ENCODE measurements at places on chromosomes 16 and 17. TPM values are rescaled to one million over a fixed set of nuclear protein-coding genes. Genes with fewer than 3 reads are reported as not detected.

Gene HID1
- total RNA-seq = 13.4 TPM

Gene ABCC11
- total RNA-seq = 0.13 TPM

DNA sequence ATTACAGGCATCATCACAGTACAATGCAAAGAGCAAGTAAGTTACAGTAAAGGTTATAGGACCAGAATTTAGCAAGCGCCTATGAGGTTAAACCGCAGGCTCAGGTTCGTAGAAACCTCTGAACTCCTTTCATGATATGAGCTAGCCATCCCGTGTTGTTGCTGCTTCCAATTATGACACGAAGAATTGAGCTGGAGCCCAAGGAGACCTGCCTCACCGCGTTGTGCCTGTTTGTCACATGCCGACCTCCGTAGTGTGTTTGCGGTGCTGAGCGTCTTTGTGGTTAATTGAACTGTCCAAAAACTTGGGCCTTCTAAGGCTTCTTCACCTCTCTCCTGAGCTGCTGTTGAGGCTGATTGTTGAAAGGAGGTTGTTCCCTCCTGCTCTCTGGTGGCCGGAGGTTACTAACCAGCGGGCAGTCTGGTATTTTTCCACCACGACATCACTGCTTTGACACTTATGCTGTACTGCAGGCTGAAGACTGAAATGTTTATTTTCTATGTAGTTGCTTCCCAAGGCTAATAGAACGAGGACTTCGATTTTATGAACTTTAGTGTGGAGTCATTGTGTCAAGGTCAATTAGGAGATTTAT is 67.5 kb downstream of the SEC14L1 start:
- peak; percentile 65 for DNase-seq

GRCh38 chr17:31497994-31498826 is 106.7 kb downstream of the RAB11FIP4 start:
- DNase-seq = no peak

GRCh38 chr16:70772493-70772892 is 28.5 kb downstream of the VAC14 start:
- DNase-seq = no peak

Gene PLXDC1
- total RNA-seq = 14.1 TPM

- DNase-seq = no peak
Observed at GRCh38 chr17:40063901-40064531, 1.3 kb downstream of the THRA start.

Gene KRTAP4-9
- 58.8 TPM for total RNA-seq

Gene GFER
- 9.5 TPM for total RNA-seq

GRCh38 chr17:62405451-62405850 is 18.2 kb upstream of the METTL2A start:
- no peak for DNase-seq

Gene MMP28
- 76.5 TPM for total RNA-seq

Gene KRTAP4-4
- total RNA-seq = not detected

Gene KRTAP17-1
- 8.0 TPM for total RNA-seq

Gene SPN
- 6.3 TPM for total RNA-seq

Gene MAP2K4
- total RNA-seq = 31.9 TPM

GRCh38 chr17:10151667-10152496 is 46.5 kb downstream of the GAS7 start:
- no peak for DNase-seq

DNA sequence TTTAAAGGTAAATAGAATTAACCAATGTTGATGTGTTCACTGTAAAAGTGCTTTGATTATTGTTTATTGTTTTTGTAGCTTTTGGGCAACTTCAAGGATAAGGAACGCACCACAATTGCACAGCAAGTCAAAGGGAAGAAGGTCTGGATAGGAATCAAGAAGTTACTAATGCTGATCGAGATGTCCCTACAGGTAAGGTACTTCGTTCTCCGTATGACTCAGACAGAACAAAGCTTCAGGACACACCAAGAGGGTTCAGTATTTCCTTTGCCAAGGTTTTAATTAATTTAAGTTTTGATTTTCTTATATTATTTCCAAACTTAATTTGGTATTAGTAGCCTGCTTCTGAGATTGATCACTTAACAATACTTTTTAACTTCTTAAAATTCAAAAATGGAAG is 67.1 kb downstream of the WNT3 start:
- no peak for DNase-seq

- DNase-seq = no peak
Observed at GRCh38 chr16:75860326-75861053, 134.2 kb upstream of the CPHXL start.

Gene TNP2
- not detected for total RNA-seq

DNA sequence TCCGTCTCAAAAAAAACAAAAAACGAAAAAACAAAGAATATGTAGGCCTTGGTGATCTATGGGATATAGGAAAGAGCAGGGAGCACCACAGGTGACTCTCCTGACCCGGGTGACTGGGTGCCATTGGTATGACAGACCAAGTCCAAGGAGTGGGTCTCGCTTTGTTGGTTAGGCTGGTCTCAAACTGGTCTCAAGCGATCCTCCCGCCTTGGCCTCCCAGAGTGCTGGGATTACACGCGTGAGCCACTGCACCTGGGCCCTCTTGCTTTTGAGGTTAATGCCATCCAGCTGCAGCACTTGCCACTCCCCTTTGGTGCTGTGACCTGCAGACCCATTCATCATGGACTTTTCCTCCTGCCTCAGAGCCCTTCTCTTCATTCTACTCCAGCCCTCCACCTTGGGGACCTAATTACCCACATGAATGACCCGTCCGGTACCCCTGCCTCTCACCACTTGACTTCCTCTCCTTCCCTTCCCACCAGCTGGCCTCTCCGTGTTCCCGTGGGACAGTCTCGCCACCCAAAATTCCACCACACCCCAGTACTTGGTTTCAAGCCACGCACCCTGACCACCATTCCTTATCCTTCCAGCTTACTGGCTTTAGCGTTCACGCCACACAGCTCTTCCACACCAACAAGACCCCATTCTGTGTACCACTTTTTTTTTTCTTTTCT is 3.2 kb upstream of the UBE2G1 start:
- no peak for DNase-seq

DNA sequence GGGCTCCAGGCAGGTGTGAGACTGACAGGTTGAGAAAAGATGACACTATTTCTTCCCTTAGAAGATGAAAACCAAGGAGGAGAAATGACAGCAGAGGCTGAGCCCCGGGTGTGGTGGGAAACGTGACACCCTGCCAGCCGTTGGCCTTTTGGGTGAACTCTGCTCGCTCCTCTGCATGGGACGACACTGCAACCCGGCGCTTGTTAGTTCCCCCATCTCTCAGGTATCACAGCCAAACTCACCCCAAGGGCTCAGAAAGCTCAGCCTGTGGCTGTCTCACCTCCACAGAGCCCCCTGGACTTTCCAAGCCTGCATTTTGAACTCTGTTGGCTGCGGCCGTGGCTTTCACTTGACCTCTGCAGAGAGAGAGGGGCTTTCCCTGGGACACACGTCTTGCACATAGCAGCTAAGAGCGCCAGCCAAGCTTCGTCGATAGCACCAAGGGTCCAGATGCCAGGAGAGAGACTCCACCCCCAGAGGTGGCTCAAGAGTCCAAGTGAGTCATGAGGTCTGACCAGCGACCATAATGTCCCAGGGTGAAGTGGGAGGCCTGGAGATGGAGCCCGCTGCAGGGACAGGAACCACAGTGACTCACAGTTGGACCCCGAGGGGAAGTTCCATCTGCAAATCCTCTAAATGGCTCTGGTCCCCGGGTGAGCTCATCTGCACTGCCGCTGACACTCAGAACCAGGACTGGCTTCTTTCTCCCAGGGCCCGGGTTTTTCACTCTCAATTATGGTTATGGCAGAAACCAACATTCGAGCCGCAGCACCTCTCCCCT is 301.9 kb downstream of the SOX9 start:
- DNase-seq = no peak

DNA sequence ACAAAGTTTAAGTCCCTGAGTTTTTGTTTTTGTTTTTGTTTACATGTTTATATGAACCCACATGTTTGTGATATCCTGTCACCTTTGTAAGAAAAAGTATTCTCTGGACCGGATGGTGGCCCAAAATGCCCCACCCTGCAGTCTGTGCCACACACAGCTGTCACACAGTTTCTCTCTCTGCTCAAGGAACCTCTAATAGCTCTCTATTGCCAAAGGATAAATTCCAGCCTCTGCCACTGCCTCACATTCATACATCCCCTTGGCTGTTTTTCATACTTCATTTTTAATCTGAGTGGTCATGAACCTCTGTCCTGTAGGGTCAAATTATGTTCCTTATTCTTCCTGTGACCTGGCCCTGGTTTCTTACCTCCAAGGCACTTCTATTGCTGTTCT is 520.3 kb upstream of the CDH5 start:
- DNase-seq = no peak

GRCh38 chr16:57608462-57609113 is 19.8 kb upstream of the ADGRG1 start:
- DNase-seq = peak; percentile 58

Gene MARCHF10
- total RNA-seq = not detected

- DNase-seq = no peak
Observed at GRCh38 chr17:74687886-74688285, 24.8 kb downstream of the CD300LF start.

Gene PRR15L
- total RNA-seq = 11.4 TPM

DNA sequence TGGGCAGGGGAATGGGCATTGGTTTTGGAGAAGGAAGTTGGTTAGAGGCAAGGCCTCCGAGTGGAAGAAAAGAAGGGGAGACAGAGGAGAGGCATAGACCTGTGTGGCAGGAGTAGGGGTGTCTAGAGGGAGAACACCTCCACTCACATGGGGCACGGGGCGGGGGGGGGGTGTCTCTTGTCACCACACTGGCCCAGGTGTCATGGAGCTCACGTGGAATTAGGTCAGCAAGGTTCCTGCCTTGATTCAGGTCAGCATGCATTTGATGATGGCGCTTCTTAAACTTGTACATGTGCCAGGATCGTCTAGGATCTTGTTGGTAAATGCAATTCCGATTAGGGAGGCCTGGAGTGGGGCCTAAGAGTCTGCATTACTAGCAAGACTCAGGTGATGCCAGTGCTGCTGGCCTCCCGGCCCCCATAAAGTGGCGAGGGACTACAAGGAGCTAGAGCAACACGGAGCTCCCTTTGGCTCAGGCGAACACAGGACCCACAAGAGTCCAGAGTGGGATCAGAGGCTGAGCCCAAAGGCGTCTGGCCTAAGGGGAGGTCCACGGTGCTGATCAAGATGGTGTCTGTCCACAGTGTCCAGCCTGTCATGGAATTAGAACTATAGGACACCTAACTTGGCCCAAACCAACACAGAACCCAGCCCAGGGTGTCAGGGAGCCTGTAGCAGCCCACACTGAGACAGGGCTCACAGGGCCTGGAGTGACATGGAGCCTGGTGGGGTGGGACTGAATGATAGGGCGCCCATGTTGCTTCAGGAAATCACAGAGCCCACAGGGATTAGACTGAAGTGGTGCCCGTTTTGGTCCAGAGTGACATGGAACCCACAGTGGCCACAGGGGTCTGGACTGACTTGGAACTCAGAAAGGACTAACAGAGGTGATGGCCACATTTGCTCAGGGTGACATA is 16.7 kb downstream of the EPOP start:
- DNase-seq = no peak

DNA sequence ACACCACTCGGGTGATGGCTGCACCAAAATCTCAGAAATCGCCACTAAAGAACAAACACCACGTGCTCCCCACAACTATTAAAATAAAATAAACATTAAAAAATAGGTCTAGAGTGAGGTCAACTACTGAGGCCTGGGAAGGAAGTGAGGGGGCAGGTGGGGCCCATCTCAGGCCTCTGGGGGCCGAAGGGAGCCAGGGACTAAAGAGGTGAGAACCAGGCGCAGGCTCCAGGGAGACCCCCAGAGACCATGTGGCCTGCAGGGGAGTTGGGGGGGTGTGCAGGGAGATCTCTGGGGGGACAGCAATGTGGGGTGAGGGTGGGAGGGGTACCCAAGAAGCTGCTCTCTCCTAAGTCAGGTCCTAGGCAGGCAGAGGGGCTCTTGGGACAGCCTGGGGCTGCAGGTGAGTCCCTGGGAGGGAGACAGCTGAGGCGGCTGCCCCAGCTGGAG is 111.3 kb upstream of the SMURF2 start:
- peak; percentile 62 for DNase-seq

GRCh38 chr17:50863221-50863843 is 2.8 kb downstream of the TOB1 start:
- no peak for DNase-seq

DNA sequence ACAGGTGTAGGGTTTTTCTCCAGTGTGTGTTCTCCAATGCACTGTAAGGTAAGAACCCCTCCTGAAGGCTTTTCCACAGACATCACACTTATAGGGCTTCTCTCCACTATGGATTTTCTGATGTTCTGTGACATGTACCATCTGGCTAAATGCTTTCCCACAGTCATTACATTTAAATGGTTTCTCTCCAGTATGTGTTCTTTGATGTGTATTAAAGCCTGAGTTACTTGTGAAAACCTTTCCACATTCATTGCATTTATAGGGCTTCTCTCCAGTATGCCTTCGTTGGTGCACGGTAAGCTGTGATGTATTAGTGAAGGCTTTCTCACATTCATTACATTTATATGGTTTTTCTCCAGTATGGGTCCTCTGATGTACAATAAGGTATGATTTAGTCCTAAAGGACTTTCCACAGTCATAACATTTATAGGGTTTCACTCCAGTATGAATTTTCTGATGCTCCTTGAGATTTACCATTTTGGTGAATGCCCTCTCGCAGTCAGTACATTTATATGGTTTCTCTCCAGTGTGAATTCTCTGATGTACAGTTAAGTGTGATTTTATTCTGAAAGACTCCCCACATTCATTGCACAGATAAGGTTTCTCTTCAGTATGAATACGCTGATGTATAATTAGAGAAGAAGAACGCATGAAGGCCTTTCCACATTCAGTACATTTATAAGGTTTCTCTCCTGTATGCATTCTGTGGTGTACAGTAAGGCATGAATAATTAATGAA is 30.9 kb downstream of the ZNF624 start:
- no peak for DNase-seq

DNA sequence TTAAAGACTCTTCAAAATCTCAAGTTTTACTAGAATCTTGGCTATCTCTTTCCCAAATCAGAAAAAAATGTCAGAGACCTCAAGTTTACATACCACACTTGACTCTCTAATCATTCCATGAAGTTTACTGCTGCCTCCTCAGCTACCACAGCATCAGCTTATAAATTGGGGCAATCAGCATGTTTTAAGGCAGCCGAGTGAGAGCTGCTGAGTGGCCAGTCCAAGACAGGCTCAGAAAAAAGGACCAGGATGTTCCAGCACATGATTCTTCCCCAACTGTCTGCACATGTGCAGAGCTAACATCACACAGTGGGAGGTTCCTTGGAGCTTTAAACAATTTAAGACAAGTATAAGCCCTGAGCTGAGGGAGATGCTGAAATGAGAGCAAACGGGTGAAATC is 140.6 kb upstream of the NUDT7 start:
- no peak for DNase-seq

DNA sequence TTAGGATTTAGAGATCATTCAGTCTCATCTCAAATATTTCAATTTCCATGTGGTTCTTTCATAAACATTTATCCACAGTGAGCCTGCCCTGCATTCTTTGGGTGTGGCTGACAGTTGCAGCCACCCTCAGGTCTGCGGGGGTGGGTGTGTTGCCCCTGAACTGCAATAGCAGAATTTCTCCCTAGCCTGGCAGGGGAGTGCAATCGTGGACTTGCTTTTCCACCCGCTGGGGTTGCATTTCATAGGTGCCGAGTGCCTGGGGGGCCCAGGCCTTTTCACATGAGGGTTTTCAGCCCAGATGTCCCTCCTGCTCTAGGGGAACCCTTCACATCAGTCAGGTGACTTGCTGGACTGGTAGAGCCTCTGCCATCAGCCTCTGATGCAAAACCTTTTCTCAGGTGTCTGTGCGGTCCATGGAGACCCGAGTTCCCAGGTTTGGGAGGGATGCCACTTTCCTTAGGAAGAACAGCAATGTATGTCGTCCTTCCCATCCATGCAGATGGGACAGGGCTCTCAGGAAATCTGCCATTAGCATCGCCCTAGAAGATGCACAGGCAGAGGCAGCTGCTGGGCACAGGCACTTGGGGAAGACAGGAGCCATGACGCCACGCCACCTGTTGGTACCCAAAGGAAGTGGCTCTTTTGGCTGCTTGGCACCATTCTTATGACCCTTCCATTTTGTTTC is 2.4 kb upstream of the USP36 start:
- no peak for DNase-seq

Measured in suprapubic skin (tissue), 4 donors.